ENCODE measurements at places on chromosomes 5 and 9. TPM values are rescaled to one million over a fixed set of nuclear protein-coding genes. Genes with fewer than 3 reads are reported as not detected.

AIF1L gene
- polyA plus RNA-seq: 15.9 TPM

HAVCR2 gene
- polyA plus RNA-seq: 1.9 TPM

SPATA31D3 gene
- polyA plus RNA-seq: not detected

SPINK13 gene
- polyA plus RNA-seq: not detected

OCLN gene
- polyA plus RNA-seq: 0.39 TPM

ITK gene
- polyA plus RNA-seq: 0.25 TPM

SYNPO gene
- 304 TPM for polyA plus RNA-seq

TSSK1B gene
- polyA plus RNA-seq: not detected

LRRC19 gene
- not detected for polyA plus RNA-seq

NIPSNAP3A gene
- 16.3 TPM for polyA plus RNA-seq

ADAMTS16 gene
- not detected for polyA plus RNA-seq

TMEM215 gene
- polyA plus RNA-seq: not detected

TAF11L11 gene
- polyA plus RNA-seq: not detected

DUSP1 gene
- 24.3 TPM for polyA plus RNA-seq

NAIP gene
- polyA plus RNA-seq: 3.4 TPM

OLFML2A gene
- polyA plus RNA-seq: 9.9 TPM

GAS1 gene
- 5.9 TPM for polyA plus RNA-seq

FGF1 gene
- polyA plus RNA-seq: 8.7 TPM

Measured in heart left ventricle (tissue), 16 donors.